ENCODE measurements at places on chromosomes 6 and 20.
A peak's percentile ranks its signal among the peaks of the same experiment; 100 is the strongest.

- DNase-seq: no peak
Measured at GRCh38 chr6:27531772-27532459, 59.0 kb upstream of the ZNF184 start.

- DNase-seq: no peak
Measured at GRCh38 chr6:105869835-105870440, 216.2 kb upstream of the PRDM1 start.

- DNase-seq: no peak
Measured at GRCh38 chr6:134830194-134830593, 119.7 kb downstream of the ALDH8A1 start.

- no peak for DNase-seq
Measured at GRCh38 chr6:106118835-106119431, 32.8 kb downstream of the PRDM1 start.

DNA sequence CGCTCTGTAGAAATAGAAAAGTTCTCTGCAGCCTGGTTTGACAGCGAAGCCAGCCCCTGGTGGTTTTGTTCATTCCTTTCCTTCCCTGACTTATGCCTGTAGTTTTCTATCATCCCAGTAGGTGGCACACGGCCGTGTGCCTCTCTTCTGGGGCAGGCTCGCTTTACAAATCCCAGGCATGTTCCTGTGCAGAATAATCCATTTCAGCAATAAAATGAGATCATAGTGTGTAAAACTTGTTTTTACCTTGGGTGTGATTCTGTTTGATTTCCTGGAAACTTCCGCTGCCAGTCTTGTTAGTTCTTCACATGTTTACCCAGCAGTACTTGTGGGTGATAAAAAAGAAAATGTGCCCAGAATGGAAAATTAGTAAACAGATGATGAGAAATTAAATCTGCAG, 7.4 kb upstream of the INSM1 start:
- peak; percentile 10 for DNase-seq
